ENCODE measurements at places on chromosomes 1 and 21.

GRCh38 chr1:107213225-107213624 is 72.4 kb downstream of the NTNG1 start:
- no peak for DNase-seq

DNA sequence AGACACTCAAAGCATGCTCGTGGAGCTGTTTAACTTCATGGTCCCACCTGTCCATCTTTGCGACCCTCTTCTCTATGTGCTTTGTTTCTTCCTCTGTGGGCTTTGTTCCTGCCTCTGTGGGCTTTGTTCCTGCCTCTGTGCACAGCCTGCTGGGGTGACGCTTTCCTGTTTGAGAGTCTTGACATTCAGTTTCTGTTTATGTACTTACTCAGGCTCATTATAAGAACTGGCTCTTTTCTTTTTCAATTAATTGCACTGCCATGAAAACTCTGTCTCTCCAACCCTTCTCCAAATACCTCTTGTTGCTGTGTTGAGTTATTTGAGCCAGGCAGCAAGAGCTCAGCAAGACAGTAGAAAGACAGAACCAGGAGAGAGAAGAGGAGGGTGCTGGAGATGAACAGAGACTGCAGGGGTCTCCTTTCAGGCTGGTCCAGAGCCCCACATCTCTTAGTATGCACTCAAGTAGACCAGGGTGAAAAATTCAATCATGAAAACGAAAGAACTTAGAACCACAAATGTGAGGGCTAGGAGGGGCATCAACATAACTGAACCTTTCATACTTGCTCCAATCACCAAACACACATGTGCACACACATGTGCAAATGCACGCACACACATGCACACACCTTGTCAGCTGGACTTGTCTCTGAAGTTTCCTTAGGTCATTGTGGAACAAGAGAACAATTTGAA is 88.3 kb upstream of the SGIP1 start:
- no peak for DNase-seq

DNA sequence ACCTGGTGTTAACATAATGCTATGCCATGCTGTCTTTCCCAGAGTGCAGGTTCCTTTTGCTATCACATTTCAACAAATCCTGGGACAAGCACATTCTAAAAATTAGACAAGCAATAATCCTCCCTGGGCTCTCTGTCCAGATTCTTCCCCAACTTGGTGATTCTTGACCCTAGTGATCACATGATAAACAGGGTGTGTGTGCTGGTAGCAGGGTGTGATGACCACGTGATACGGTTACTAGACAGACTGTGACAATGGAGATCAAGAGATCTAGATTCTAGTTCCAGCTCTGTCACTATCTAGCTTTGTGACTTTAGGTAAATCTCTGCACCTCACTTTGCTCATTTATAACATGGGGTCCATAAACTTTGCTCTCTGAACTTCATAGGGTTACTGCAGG is 61.9 kb upstream of the HSD17B7 start:
- no peak for DNase-seq

DNA sequence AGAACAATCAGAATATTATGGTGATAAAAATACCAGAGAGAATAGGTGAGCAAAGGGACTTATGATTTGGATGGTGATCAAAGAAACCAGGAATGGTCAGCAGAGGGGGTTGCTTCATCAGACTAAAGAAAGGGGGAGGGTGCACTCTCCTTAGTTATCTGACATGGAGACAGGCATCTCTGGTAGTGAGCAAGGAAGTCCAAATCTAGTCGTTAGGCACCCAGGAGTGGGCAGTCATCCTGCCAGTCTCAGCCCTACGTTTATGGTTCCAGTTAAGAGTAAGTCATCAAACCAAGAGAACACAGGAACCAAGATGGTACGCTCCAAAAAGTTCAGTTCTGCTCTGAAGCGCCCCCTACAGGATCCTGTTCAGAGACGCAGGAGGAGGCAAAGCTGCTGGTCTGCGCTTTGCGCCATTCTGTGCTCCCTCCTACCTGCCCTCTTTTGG is 28.6 kb downstream of the EBNA1BP2 start:
- no peak for DNase-seq

- DNase-seq = no peak
These were observed 115.6 kb downstream of the TNFSF18 start for GRCh38 chr1:172935062-172935592.

Measured in fibroblast of skin of left quadriceps (primary cell).